CD4-positive, alpha-beta T cell (primary cell): ENCODE measurements at places on chromosomes 3 and 15. TPM values are rescaled to one million over a fixed set of nuclear protein-coding genes. Genes with fewer than 3 reads are reported as not detected.

GRCh38 chr3:149895339-149895738, 75.4 kb downstream of the PFN2 start:
- no peak for DNase-seq

Gene GOLGA8J
- total RNA-seq = not detected

Gene RASGRP1
- 69.7 TPM for total RNA-seq

Gene LDHAL6B
- total RNA-seq = not detected

- DNase-seq = no peak
Observed at GRCh38 chr3:171156401-171157010, 130.0 kb upstream of the SLC2A2 start.

DNA sequence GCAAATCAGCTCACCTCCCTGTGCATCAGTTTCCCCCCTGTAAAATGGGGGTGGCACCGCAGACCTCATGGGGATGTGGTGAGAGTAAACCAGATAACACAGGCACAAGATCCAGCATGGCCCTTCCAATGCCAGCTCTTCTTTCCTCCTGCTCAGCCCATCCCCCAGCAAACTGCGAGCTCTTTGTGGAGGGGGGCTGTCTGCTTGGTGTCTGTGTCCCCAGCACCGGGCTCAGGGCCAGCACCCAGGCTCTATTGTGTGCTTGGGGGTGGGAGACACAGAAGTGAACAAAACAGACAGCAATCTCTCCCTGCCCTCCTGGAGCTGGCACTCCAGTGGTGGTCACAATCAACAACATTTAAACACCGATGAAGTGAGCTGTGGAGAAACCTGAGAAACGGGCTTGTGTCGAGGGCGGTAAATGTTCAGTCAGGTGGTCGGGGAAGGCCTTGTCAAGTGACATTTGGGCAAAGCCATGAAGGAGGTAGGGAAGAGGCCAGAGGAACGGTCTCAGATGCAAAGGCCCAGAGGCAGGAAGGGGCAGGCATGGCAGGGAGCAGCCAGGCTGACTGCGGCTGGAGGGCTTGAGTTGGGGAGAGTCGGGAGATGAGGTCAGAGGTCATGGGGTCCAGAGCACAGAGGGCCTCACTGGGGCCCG, 28.4 kb downstream of the GRIP2 start:
- no peak for DNase-seq

- no peak for DNase-seq
Observed at GRCh38 chr15:67641453-67641852, 99.0 kb downstream of the MAP2K5 start.

Gene NR1I2
- not detected for total RNA-seq

- no peak for DNase-seq
Observed at GRCh38 chr3:72661115-72661457, 187.2 kb downstream of the SHQ1 start.

Gene AHSG
- not detected for total RNA-seq

Gene FBXL22
- total RNA-seq = 1.6 TPM

- no peak for DNase-seq
Observed at GRCh38 chr3:20622304-20622703, 436.3 kb upstream of the SGO1 start.

DNA sequence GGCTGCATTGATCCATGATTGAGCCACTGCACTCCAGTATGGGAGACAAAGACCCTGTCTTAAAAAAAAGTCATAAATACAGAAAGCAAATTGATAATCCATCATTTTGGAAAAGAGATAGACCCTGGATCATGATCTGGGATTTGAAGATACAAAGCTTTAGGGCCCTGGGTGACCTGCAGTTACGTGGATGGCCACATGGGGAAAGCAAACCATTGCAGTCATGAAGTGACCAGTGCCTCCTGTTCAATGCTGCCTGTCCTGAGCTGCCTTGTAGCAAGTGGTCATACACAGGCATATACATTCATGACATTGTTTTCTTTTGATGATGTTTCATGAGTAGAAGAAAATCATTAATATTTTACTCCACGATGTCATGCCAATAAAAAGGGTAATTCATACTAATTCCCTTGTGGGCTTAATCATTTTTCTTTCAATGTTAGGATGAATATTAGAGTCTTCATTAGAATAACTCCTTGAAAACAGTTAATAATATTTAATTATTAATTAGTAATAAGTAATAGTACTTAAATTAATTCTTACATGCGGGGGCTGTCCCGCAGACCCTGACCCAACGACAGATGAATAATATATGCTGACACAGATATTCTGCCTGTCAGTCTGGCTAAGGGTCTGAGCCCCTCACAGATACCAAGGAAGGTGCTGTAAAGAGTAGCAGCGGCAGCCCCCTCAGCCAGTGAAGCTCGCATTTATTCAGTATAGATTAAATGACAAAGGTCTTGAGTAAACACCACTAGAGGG, 109.0 kb upstream of the UNC13C start:
- DNase-seq = no peak

- no peak for DNase-seq
Observed at GRCh38 chr3:46921871-46922271, 44.4 kb downstream of the PTH1R start.

DNA sequence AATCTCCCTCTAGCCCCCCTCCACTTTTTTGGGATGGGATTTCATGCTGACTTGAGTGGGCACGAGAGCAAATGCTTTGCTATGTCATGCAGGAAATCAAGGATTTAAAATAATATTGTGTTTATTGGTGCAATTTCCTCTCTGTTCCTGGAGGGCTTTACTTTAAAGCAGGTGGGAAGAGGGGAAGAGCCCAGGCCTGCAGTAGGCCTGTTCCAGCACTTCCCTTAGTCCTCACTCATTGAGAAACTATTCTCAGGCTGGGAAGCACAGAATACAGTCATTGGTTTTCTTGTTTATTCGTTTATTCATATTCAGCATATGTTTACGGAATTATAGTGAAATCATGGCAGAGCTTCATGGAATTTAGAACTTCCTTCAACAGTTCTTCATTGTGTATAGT, 41.7 kb upstream of the SPSB4 start:
- no peak for DNase-seq

GRCh38 chr15:40061212-40061901, 22.4 kb upstream of the SRP14 start:
- DNase-seq = no peak

DNA sequence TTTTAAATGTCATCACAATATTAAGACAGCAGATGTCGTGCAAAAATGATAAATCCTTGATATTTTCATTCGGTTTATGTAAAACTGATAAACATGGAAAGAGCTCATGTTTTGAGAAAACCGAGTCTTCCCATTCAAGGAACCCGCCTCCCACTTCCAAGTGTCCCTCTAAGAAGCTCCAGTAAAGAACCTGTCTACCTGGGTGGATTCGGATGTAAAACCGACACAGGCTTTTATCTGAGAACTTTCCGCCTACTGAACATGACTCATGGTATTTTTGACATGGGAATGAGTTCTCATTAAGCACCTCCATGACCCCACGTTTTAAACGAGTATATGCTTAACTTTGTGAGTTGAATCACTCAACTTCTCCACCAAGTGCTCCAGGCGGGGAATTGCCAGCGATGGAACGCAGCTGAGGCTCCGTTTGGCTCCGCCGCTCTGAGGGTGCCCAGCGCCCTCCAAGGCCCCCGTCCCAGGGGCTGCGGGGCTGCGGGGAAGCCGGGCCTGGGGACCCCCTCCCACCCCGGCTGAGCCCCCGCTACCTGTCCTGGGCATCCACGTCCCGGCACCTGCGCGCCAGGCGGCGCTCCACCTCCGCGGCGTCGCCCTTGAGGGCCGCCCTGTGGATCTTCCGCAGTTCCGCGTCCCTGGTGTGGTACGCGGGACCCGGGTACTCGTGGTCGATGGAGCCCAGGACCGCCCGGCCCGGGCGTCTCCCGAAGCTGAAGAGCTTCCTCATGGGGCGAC, 119.9 kb downstream of the LMLN start:
- peak; percentile 4 for DNase-seq

GRCh38 chr15:77622934-77623754, 9.6 kb downstream of the LINGO1 start:
- DNase-seq = no peak

GRCh38 chr15:71458089-71458660, 342.9 kb downstream of the THSD4 start:
- no peak for DNase-seq

Gene CSNK1G1
- 13.7 TPM for total RNA-seq

DNA sequence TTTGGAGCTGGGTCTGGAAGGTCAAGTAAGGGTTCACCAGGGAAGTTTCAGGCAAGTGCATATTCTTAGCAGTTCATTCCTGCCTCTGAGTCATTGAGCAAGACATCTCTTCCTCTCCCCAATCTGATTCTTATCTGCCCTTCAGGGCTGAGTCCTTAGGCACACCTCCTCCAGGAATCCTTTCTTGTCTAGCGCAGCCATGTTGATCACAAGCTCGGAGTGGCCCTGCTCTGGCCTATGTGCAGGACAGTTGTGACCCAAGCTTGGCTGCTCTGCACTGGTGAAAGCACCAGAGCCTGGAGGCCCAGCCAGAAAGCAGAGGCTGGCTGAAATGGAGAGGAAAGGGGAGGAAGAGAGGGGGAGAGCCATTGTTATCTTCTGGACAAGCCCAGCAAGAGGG, 30.9 kb upstream of the MRPS22 start:
- DNase-seq = no peak

- DNase-seq = no peak
Observed at GRCh38 chr3:76293856-76294255, 508.5 kb upstream of the ZNF717 start.

DNA sequence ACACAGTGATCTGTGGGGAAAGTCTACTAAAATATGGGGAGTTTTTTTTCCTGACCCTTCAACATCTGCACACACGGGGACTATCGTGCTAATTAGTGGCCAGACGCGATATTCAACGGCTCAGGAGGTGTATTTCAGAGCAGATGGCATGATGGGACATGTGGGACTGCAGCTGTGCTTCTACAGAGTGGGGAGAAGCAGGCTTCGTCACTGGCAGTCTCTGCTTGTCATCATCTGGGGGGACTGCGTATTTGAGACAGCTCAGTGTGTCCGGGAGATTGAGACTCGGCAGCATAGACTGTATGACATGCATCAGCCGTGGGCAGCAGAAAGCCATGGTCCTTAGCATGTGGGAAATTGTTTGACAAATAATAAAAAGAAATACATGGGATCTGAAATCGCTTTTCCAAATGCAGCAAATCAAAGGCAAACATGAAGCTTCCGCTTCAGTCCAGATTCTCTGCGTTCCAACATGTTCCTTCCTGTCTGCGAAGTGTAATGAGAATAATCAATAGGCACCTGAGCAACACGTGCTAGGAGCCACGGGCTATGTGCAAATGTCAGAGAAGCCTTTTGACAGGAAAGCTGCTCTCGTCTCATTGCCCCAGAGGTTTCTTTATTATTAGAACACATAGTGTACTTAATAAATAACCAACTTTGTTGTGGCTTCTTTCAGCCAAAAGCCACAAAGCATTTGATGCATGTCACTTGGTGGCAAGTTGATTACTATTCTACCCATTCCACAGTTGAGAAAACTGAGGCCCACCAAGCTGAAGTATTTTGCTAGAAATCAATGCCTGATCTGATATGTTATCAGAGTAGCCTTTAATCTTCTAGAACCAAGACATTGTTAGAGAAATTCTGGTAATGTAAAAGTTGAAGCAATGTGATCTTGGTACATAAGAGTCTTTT, 276.3 kb downstream of the RYR3 start:
- no peak for DNase-seq

Gene CCDC54
- not detected for total RNA-seq
